ENCODE measurements at places on chromosomes 6 and 20.

- DNase-seq: no peak
Observed at GRCh38 chr6:2733324-2733723, 17.4 kb downstream of the MYLK4 start.

- no peak for DNase-seq
Observed at GRCh38 chr6:35178012-35178411, 35.7 kb upstream of the SCUBE3 start.

DNA sequence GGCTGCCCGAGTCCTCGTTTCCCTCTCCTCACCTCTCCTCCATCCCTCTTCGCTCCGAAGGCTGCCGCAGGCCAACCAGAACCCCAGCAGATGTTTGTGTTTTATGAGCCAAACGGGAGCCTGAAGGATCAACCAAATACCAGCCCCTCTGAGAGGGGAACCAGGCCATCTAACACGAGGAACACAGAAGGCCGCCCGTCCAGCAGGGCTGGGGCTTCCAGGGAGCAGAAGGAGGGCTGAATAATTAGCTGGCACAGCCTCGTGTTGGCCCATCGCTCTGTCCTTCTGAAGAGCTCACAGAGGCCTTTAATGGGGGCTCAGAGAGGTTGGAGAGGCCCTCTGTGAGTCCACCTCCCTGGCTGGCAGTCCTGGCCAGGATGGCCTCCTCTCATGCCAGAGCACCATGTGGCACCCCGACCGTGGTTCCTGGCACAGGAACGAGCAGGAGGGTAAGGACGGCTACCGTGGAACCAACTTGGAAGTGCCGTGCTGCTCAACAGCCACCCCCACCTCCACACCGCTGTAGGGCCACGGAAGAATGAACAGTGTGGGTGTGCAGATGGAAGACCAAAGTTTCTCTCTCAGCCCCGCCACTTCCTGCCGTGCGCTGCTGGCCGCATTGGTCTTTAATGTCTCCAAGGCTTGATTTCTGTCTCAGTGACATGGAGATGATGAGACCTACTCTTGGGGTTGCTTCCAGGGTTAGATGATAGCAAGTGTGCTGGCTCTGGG lies 155.2 kb downstream of the SCML4 start:
- DNase-seq: no peak

- DNase-seq: no peak
Observed at GRCh38 chr6:116387374-116387773, 16.6 kb downstream of the DSE start.

GRCh38 chr6:6968731-6969552 lies 138.8 kb upstream of the RREB1 start:
- no peak for DNase-seq

DNA sequence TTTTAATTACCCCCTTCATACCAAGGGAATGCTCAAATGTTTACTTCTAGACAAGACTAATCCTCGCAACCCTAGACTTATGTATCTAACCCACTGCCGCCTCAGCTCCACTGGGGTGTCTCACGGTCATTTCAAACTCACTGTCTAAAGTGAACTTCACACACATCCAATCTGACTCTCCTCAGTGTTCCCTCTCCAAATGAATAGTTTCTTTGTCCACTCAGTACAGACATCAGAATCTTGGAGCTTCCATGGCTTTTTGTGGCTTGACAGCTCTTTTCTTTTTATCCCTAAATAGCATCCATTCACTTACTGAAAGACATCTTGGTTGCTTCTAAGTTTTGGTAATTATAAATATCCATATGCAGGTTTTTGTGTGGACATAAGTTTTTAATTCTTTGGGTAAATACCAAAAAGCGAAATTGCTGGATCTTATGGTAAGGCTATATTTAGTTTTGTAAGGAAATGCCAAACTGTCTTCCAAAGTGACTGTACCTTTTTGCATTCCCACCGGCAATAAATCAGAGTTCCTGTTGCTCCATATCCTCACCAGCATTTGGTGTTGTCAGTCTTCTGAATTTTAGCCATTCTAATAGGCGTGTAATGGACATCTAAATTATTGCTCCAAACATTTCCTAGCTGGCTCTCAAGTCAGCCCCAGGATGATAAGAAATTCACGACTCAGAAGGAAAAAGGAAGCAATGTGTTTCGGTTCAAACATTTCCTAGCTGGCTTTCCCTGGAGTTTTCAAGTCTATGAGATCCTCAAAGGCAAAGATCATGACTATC lies 73.1 kb downstream of the DNAAF9 start:
- DNase-seq: no peak

DNA sequence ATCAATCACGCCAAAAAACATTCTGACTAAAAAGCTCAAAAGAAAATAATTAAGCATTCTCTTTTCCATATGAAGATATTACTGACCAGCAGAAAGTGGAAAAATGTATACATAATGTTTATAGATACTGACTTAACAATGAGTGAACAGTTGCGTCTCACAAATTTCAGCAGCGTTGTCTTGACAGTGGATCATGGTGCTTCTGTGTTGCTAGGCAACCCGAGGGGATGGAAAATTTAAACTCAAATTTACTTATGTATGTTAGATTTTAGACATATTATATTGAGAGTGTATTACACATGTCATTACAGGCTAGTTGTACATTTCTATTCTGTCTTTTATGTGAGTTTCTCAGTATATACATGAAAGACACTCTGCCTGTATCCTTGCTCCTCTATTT lies 110.2 kb downstream of the LAMA2 start:
- DNase-seq: no peak

DNA sequence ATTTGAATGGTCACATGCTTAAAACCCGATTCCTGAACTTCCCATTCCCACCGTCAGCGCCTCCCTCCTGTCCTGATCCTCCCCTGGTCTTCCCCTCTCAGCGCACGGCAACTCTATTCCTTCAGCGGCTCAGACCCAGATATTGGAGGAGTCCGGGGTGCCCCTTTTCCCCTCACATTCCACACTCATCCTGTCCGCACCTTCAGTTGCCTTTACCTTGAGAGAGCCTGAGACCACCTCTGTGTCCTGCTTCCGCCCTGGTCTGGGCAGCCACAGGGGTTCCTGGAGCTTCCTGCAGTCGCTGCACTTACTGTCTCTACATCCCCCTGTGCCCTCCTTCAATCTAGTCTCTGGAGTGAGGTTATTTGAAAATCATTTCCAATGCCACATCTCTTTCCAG lies 193.4 kb downstream of the BCAS1 start:
- no peak for DNase-seq

DNA sequence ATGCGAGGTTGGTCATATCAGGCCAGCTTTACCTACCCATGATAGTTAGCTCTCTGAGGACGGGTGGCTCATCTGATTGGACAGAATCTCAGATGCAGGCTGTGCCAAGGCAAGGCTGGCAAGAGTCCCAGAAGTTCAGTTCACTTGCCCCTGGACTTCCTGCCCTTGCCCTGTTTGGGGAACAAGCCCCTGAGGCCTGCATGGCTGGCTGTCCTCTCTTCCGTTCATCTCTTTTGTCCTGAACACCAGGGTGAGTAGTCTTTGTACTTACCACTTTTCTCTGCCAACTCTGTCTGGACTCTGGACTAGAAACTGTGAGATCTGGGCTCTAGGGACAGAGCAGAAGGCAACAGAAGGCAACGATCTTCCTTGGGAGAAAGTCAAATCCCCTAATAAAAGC lies 769.9 kb downstream of the QKI start:
- no peak for DNase-seq

DNA sequence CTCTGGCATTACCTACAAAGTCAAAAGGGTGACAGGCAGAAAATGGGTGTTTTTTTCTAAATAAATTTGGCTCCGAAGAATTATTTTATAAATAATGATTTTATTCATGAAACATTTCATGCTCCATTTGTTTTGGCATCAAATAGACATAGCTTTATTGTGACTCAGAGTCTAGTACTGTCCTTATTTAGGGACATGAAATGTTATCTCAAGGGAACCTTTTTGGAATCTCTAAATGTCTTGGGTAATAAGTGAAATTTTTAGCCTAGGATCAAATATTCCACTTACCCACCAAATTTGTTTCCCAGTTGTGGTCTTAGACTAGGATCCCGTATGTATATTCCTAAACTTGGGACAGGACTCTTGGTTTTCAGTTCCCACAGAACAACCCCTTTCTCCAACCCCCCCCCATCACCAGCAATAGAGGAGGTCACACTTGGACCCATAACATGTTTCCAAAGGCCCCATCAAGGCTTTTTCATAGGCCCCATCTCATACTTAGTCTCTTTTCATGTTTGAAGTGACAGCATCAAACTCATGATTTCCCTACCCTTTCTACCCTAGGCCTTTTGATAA lies 81.8 kb downstream of the JAG1 start:
- no peak for DNase-seq

GRCh38 chr20:44646023-44646640 lies 5.4 kb downstream of the ADA start:
- no peak for DNase-seq

- DNase-seq: no peak
Observed at GRCh38 chr20:951384-952169, 35.4 kb upstream of the ANGPT4 start.

DNA sequence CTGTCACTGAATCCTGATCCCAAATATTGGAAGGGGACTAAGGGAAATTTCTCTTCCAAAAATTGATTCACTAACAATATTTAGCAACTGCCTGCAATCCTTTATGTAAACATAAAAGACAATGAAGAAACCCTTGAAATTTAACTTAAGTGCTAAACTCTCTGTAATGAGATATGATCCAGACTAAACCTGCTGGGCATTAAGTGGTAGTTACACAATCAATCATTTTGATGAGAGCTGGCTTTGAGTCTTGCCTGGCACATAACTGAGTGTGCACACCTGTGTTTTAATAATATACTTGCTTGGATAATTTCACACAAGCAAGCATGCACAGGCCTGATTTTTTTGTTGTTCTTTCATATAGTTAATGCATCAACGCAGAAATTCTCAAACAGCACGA lies 9.8 kb upstream of the ZFP64 start:
- peak; percentile 99 for DNase-seq

- DNase-seq: no peak
Observed at GRCh38 chr6:21785164-21785563, 191.6 kb downstream of the SOX4 start.

DNA sequence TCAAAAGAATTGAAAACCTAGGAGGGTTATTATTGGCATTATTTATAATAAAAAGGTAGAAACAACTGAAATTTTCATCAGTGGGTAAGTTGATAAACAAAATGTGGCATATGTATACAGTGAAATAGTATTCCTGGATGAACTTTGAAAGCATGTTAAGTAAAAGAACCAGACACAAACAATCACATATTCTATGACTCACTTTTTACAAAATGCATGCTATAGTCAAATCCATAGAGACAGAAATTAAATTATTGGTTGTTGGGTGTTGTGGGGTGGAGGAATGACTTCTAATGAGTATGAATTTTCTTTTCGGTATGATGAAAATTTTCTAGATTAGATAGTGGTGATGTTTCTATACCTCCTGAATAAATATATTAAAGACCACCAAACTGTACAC lies 94.6 kb downstream of the LRRC1 start:
- no peak for DNase-seq

- DNase-seq: no peak
Observed at GRCh38 chr20:57199656-57200405, 66.6 kb downstream of the BMP7 start.

GRCh38 chr20:9498322-9498721 lies 16.1 kb upstream of the LAMP5 start:
- no peak for DNase-seq

- DNase-seq: no peak
Observed at GRCh38 chr6:129534926-129535325, 175.1 kb downstream of the ARHGAP18 start.

DNA sequence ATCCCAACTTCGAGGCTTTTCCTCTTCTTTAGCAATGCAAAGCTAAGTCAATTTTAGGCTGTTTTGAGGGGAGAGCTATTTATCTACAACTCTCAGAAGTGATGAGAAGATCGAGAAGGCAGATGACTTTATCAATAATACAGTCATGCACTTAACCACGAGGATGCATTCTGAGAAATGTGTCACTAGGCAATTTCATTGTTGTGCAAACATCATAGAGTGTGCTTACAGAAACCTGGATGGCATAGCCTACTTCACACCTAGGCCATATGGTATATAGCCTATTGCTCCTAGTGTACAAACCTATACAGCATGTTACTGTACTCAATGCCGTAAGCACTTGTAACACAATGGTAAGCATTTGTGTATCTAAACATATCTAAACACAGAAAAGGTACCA lies 66.6 kb downstream of the PRND start:
- no peak for DNase-seq

- DNase-seq: no peak
Observed at GRCh38 chr6:21001736-21002135, 467.5 kb downstream of the CDKAL1 start.

- DNase-seq: no peak
Observed at GRCh38 chr6:33924681-33925080, 120.9 kb upstream of the MLN start.

GRCh38 chr20:44917399-44917798 lies 7.5 kb downstream of the PABPC1L start:
- no peak for DNase-seq

DNA sequence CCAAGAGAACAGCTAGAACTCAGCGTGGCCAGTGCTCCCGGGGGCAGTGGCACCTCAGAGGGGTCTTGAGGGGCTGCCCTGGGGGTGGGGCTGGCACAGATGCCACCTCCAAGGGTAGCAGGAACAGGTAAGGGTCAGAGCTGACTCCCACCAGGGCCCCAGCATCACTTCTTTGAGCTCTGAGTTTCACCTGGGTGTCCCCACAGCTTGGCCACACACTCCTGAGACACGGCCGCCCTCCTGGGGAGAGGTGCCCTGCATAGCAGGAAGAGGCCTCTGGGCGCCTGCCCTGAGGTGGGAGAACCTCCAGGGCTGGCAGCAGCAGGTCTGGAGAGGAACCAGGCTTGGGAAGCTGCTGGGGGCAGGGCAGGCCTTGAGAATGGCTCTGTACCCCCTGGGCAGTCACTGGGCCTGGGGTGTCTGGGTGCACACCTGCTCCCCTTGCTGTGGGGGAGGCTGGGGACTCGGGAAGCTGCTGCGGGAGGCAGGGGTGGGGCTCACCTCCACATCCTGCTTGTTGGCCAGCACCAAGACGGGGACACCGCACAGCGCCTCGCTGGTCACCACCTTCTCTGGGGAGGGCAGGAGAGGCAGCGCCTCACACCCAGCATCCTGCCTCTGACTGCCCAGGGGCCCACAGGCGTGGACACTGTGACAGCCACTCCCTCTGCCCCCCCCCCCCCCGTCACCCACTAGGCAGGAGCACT lies 5.0 kb downstream of the TNFRSF6B start:
- no peak for DNase-seq

DNA sequence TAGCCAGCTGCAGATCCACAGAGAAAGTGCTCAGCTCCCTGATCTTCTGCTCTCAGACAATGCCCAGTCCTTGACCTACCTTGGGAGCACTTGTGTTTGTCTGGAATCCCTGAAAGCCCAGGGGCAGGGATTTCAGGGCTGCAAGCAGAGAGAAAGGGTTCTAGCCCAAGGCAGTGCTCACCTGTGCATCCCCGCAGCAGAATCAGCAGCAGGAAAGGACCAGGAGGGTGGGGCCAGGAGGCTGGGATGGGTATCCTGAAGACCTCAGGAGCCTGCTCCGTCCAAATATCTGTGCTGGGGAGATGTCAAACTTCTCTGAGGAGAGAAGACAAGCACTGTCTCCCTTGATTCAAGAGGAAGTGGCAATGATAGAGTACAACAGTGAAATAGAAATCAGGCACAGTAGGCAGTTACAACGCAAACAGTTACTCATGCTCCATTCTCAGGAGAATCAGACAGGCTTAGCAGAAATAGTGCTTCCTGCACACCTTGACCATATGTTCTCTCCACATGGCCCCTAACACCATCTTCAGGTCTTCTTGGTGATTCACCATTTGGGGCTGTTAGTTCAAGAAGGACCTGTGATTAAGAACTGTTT lies 28.7 kb upstream of the SIRPG start:
- no peak for DNase-seq

- DNase-seq: no peak
Observed at GRCh38 chr6:109445382-109445781, 4.9 kb downstream of the SMPD2 start.

GRCh38 chr6:15927531-15928225 lies 201.2 kb upstream of the MYLIP start:
- peak; percentile 30 for DNase-seq

Data from NCI-H1417 treated with DMSO at 0.1 percent for 48 hours (cell line).